ENCODE measurements at places on chromosomes 3 and 15. TPM values are rescaled to one million over a fixed set of nuclear protein-coding genes. Genes with fewer than 3 reads are reported as not detected.
A peak's percentile ranks its signal among the peaks of the same experiment; 100 is the strongest.

DNA sequence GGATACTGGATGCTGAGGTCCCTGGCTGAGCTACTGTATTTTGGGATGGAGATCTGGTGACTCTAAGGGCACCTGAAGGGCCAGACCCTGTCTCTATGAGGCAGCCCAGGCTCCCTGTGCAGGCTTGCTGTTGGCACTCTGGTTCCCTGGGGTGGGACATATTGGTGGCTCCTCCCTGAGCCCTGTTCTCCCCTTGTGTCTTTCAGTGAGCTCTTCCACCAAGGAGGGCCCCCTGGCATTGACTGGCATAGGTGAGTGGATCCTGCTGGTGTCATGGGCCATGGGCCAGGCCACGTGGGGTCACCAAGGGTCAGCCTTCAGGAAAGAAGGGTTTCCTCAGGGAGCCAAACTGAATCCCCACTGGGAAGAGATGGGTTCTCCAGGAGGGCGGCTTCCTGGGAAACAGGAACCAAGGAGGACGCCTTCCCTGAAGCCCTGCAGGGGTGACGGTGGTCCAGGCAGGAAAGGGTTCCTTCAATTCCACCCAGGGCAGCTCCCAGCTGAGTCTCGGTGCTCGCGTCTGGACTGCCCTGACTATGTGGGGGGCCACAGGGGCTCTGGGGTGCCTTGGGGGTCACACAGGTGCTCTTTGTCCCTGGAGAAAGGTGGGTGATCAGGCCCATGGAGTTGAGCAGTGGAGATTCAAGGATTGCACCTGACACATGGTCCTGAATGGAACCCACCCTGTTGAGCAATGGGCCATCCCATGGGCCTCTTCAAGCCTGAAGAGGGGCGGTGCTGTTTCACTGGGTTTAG lies 220.4 kb downstream of the SNRPN start:
- DNase-seq = no peak

GRCh38 chr3:187858041-187858440 lies 112.8 kb upstream of the BCL6 start:
- peak; percentile 11 for DNase-seq

Gene DGKG
- polyA plus RNA-seq = 3.1 TPM

DNA sequence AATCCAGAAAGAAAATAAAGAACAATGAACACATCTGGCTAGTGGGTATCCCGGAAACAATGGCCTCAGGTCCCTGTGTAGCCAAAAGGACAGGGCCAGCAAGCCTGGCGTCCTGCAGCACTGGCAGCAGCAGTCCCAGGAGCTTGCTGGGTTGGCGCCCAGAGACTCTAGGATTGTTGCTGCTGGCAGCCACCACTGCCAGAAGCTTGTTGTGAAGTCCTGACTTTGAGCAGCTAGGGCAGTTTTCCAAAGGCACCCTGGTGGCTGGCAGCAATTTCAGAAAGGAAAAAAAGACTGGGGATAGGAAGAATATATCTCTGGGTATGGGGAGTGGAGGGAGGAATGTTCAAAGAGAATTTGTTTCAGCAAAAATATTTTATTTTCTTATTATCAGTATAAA lies 11.3 kb downstream of the SHQ1 start:
- DNase-seq = no peak
